Activated CD8-positive, alpha-beta memory T cell treated with anti-CD3 and anti-CD28 coated beads for 36 hours (primary cell): ENCODE measurements at places on chromosomes 1 and 21. TPM values are rescaled to one million over a fixed set of nuclear protein-coding genes. Genes with fewer than 3 reads are reported as not detected.

Gene SPRR2B
- not detected for total RNA-seq

Gene MPZ
- total RNA-seq: 2.3 TPM

Gene SMCP
- not detected for total RNA-seq

Gene APCS
- total RNA-seq: not detected

Gene SLAMF8
- total RNA-seq: 3.6 TPM

Gene PTGFRN
- total RNA-seq: 7.6 TPM

Gene FBXO2
- total RNA-seq: 1.8 TPM

Gene PIGP
- total RNA-seq: 20.1 TPM

Gene IL20
- not detected for total RNA-seq

Gene TTC22
- 2.1 TPM for total RNA-seq

Gene QSOX1
- total RNA-seq: 40.9 TPM

Gene ERMAP
- 2.5 TPM for total RNA-seq

Gene ETNK2
- 0.96 TPM for total RNA-seq

Gene ACTA1
- total RNA-seq: not detected
